ENCODE measurements at places on chromosomes 12 and 14.

- no peak for DNase-seq
Observed at GRCh38 chr12:130775953-130776856, 60.1 kb upstream of the RIMBP2 start.

- no peak for DNase-seq
Observed at GRCh38 chr14:29236848-29237247, 470.3 kb downstream of the FOXG1 start.

GRCh38 chr14:20556500-20557211 lies 4.2 kb downstream of the RNASE9 start:
- no peak for DNase-seq

- DNase-seq: no peak
Observed at GRCh38 chr12:60684988-60685655, 1089.3 kb downstream of the SLC16A7 start.

DNA sequence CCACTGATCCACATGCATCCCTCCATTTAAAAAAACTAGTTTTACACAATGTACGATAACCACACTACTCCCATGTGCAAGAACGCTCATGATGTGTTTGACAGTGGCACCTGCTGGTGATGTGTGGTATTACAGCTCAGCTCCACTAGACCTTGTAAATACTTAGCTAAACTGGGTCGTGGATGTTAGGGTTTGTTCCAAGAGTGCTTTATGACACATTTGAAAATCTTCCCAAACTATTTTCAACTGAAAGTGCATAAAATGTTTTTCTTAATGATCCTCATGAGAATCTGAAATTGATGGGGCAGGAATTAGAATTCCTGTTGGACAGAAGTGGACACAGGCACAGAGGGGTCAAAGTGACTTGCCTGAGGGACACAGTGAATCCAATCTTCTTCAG lies 99.2 kb downstream of the SCARB1 start:
- DNase-seq: no peak

- no peak for DNase-seq
Observed at GRCh38 chr12:114817571-114818425, 133.8 kb upstream of the TBX3 start.

- no peak for DNase-seq
Observed at GRCh38 chr12:2614341-2614740, 180.4 kb upstream of the FKBP4 start.

GRCh38 chr12:6858799-6859198 lies 6.8 kb downstream of the USP5 start:
- no peak for DNase-seq

- no peak for DNase-seq
Observed at GRCh38 chr14:29587761-29588470, 339.7 kb downstream of the PRKD1 start.

DNA sequence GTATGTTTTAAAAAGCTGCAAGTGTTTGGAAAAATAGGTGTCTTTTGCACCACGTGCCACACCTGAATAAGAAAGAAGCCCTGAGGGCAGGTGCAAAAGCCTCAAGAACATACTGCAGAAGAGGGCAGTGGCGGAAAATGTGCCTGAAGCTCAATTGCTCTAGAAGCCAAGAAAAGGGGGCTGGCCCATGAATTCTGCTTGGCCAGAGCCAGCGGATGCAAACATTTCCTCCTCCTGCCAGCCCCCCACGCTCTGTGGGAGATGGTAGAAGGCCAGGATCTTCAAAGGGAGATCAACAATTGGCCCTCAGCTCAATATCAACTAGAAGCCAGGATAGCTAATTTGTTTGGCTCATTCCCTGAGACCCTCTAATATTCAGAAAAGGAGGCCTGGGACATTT lies 80.3 kb upstream of the TMEM132D start:
- no peak for DNase-seq

- DNase-seq: no peak
Observed at GRCh38 chr12:31322801-31323207, 3.1 kb downstream of the SINHCAF start.

DNA sequence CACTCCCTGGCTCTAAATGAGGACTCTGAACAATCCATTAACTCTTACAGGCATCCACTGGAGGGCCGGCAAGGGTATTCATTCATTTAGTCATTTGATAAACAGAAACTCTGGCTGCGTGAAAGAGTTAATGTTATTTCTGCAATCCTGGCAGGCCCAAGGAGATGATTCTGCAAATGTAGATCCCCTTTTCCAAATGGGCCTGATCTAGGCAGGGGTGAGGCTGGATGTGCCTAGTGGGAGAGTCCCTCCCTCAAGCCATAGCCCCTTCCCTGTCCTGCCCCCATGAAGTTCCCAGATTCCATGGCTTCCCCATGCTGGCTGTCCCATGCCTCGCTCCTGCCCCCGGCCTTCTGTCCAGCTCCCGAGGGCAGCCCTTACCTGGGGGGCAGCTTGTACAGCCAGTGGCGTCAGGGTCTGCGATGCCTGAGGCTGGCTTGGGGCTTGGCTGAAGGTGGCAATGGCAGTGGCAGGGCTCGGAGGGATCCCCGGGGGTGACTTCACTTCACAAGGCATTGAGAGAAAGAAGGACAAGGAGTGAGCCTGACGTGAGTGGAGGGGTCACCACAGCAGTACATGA lies 18.4 kb downstream of the POU6F1 start:
- DNase-seq: no peak

DNA sequence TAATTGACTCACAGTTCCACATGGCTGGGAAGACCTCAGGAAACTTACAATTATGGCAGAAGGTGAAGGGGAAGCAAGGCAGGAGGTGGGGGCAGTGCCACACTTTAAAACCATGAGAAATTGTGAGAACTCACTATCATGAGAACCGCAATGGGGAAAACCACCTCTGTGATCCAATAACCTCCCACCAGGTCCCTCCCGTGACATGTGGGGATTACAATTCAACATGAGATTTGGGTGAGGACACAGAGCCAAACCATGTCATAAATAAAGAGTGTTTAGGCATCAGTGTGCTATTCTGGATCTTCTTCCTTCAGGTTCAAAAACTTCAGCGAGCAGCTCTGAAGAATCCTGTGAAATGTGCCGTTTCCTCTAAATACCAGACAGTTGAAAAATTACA lies 9.7 kb downstream of the DDX47 start:
- no peak for DNase-seq

- DNase-seq: no peak
Observed at GRCh38 chr12:2234091-2234490, 181.3 kb downstream of the CACNA1C start.

- no peak for DNase-seq
Observed at GRCh38 chr14:89624500-89625156, 207.6 kb upstream of the FOXN3 start.

DNA sequence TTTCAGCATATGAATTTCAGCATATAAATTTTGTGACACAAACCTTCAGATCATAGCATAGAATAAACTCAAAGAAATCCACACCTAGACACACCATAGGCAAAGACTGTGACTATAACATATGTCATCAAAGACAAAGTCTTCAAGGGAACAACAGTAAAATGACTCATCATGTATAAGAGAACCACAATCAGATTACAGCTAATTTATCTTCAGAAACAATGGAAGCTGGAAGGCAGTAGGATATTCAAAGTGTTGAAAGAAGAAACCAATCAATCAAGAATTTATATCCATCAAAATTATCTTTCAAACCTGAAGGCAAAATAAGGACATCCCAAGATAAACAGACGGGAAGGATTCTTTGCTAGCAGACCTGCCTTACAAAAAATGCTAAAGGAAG lies 29.0 kb downstream of the DLK1 start:
- DNase-seq: no peak

DNA sequence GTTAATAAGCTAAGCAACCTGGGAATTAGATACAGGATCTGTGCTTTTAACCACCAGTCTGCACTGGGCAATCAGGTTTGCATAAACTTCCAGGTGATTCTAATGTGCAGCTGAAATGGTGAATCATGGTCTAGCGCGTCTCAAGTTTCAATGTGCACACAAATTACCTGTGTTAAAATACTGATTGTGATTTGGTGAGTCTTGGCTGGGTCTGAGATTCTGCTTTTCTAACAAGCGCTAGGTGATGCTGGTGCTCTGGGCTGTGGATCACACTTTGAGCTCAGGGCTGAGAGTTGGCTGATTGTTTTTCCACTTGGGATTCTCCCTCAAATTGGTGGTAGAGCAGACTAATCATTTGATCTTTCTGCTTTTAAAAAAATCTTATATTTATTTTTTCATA lies 124.8 kb downstream of the C12orf75 start:
- DNase-seq: no peak

- DNase-seq: no peak
Observed at GRCh38 chr12:62862259-62862881, 72.6 kb downstream of the PPM1H start.

DNA sequence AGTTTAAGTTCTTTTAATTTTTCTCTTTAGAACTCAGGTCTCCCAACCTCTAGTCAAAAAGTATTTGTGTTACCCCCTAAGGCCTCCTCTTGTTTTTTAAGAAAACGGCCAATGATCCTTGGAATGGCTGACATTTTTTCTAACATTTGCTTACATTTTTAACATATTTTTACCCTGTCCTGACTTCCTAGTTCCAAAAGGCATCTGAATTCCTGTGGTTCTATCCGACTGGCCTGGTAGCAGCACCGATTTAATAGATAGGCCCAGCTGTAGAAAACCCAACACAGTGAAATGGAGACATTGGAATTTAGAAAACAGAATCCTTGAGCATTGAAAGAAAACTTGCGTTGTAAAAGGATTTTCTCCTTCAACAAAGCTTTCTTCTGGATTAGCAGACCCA lies 134.7 kb upstream of the GSC start:
- DNase-seq: no peak

DNA sequence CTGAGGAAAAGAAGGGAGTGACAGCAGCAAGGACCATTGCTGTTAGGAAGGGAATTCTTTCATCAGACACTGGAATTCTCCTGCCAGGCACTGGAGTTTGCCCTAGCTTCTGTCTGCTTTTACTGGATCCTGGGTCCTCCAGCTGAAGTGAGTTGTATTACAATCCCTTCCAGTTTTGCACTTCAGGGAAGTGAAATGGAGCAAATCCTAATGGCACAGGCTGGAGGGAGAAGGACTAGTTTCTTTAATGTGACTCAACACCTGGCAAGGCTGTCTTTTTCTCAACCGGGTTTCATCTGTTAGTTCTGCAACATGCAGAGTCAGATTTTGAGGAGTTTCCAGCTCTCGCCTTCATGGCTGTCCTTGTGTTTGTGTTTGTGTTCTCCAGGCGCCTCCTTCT lies 45.8 kb downstream of the ETV6 start:
- no peak for DNase-seq

DNA sequence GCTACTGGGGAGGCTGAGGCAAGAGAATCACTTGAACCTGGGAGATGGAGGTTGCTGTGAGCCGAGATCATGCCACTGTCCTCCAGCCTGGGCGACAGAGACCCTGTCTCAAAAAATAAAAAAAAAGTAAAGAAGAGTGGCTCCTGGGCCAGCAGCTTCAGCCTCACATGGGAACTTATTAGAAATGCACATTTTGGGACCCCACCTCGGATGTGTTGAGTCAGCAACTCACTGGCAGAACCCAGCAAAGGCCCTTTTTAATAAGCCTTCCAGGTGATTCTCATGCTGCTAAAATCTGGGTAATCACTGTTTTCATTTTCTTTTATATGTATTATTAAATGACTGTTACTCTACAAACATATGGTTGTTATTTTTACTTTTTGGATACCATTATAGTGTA lies 41.6 kb downstream of the TBK1 start:
- DNase-seq: no peak

DNA sequence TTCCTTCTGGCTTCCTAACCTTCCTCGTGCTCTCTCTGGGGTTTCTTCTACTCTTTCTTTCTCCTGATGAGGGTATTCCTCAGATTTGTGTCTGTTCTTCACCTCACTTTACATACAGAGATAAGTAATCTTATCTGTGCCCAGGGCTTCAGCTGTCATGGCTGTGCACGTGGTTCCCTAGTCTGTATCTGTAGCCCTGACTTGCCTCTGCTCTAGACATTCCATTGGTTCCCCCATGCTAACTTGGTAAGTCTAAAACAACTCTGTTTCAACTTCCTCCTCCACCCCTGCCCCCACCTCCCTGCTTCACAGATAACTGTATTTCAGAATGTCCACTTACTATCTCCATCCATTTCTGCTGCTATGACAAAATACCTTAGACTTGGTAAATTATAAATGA lies 10.8 kb downstream of the DIP2B start:
- no peak for DNase-seq

GRCh38 chr12:115426732-115427131 lies 742.8 kb upstream of the TBX3 start:
- no peak for DNase-seq

DNA sequence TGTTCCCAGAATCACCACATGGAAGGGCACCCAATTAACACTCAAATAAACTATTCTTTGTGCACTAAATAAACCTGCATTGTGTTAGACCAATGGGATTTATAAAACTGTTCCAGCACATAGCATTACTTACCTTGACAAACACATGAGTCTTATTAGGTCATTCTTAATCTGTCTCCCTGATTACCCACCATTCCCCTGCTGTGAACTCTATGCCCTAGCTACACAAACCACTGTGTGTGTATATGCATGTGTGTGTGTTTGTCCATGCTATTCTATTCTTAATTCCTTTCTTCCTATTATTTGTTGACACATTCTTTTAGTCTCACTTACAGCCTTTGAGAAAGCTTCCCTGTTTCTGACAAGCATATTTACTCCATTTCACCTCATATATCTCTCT lies 303.6 kb upstream of the GARIN6 start:
- DNase-seq: no peak

- no peak for DNase-seq
Observed at GRCh38 chr14:74720526-74720925, 7.6 kb downstream of the FCF1 start.

DNA sequence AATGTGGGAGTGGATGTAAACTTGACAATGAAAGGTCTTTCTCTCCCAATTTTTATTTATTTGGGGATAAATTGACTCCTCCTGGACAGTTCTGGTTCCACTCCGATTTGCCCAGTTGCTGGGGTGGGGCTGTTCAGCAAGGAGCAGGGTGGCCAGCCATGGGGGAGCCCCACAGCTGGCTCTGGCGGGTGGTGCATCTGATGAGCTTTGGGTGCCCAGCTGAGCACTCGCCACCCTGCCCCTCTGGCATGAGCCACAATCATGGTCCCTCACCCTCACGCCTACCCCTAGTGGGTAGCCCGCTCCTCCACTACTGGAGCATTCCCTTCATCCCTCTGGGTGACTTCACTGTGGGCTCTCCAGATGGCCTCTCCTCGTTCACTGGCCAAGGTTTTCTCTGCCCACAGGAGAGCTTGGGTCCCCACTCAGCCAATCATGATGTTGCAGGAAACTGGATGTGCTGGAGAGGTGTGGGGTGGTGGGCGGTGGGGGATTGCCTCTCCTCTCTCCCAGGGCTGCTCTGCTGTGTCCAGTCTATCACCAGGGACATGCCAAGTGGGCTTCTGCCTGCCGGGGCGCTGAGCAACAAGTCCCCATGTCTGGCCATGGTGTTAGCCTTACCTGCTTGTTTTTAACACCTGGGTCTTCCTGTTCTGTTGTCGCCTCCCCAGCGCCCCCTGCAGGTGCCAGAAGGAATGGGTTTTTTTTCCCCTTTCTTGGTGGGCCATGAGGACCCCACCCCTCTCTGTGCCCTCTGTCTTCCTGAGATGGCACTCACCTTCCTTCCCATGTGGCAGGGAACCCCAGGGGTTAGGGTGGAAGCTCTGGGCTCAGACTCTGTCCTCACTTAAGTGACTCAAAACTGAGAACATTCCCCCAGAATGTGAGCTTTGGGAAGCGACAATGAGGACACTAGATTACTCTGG lies 3.4 kb downstream of the CYP46A1 start:
- no peak for DNase-seq

Data from stimulated activated CD4-positive, alpha-beta T cell treated with anti-CD3 and anti-CD28 coated beads, Interleukin-15, amount 100 ng/mL, for 1 hour (primary cell).